ENCODE measurements at places on chromosomes 3 and 15.

DNA sequence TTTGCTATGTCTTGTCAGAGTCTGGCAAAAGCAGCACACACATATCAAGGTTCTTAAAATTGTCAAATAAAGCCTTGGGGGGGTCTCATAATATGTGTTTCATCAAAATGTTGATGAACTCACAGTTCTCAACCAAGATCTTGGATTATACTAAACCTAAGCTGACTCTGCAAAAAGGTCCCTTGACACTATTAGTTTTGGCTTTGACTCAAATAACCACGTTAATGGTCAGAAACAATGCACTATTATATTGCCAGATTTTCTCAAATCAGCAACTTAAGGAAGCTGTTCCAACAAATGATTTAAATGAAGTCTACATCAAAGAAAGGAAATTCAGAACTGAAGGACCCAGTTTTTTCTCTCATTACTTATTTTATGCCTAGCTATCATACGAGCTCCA is 1063.9 kb downstream of the ROBO1 start:
- DNase-seq, result no peak

- no peak for DNase-seq
Observed at GRCh38 chr3:190811775-190812480, 50.6 kb downstream of the GMNC start.

GRCh38 chr3:196287090-196287439 is 461 bp downstream of the PCYT1A start:
- DNase-seq, result no peak

DNA sequence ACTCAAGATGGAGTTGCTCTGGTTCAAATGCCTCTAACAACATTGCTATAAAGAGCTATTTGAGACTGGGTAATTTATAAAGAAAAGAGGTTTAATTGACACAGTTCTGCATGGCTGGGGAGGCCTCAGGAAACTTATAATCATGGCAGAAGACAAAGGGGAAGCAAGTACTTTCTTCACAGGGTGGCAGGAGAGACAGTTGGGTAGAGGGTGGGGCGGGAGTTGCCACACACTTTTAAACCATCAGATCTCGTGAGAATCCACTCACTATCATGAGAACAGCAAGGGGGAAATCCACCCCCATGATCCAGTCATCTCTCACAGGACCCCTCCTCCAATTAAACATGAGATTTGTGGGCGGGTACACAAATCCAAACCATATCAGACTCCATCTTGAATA is 30.7 kb downstream of the MAP2K5 start:
- no peak for DNase-seq

- DNase-seq, result no peak
Observed at GRCh38 chr3:89606151-89606550, 498.7 kb downstream of the EPHA3 start.

GRCh38 chr3:15051531-15051930 is 13.6 kb downstream of the MRPS25 start:
- DNase-seq, result no peak

GRCh38 chr3:108092501-108092900 is 1.7 kb upstream of the CD47 start:
- DNase-seq, result no peak

DNA sequence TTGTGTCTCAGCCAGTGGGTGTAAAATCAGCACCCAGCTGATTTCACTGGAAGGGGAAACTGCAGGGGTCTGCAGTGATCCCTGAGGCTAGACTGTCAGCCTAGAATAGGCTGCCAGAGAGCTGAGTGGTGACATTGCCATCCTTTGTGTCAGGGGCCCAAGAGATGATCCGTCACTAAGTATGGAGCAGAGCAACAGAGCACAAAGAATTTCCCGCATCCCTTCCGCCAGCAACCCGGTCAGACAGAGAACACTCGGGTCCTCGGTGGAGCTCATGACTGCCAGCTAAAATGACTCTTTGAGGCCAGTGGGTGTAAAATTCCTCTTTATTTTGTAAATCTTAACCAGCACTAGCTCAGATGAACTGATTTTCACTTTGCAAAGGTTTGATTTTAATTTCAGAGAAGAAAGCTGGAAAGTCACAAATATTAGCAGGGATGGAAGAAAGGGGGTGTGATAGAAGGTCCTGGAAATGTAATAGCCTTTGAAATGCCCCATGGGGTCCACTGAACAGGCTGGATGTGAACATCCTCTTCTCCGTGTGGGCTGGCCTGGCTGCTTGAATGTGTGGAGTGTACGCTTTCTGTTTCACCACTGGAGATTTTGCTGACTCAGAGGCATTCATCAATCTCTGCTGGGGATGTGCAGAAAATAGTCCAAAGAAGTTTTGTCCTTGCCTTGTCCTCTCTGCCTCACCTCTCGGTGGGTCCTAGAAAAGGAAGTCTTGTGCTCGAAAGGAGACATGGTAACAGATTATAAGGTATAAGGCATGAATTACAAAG is 138.8 kb downstream of the SV2B start:
- no peak for DNase-seq

GRCh38 chr15:75843678-75844581 is 683 bp downstream of the UBE2Q2 start:
- peak; percentile 7 for DNase-seq

DNA sequence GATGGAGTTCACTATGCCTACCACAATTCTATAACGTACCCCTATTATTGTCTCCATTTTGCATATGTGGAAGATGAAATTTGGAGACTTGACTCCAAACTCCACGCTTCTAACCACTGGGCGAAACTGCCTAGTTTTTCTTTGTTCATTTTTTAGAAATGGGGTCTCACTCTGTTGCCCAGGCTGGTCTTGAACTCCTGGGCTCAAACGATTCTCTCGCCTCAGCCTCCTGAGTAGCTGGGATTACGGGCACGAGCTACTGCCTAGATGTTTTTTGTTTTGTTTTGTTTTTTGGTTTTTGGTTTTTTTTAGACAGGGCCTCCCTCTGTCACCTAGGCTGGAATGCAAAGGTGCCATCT is 584 bp upstream of the RPL32 start:
- DNase-seq, result no peak

- DNase-seq, result no peak
Observed at GRCh38 chr3:167978486-167978885, 117.2 kb downstream of the GOLIM4 start.

DNA sequence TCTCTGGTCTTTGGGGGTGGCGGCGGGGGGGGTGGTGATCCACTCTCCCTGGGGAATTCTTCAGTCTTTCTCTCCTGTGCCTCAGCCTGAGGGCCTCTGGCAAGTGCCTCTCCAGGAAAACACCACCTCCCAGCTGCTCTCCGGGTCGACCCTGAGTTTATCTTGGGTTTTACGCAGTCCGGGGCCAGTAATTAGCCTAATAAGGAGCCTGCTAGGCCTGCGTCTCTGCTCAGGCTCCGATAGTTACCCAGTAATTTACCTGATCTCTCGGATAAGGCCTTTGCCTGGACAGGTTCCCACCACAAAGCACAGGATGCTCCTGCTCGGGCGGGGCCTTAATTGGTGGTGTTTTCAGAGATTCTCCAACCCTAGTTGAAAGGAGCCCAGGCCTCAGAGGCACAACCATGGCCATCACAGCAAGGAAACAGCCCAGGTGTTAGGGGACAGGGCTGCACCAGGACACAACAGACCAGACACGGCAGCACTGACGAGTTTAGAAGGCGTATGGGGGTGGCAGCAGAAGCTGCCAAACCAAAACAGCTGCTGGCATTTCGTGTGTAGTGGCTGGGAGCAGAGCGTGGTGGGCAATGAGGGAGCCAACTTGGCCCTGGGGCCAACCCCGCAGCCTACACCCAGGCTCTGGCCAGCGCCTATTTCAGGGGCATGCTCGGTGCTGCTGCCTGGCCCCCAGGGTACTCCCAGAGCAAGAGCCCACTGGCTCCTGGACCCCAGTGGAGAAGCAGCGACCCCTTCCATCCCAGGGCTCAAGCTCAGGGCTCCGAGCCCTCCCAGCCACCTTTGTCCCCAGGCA is 71.4 kb downstream of the KLF13 start:
- no peak for DNase-seq

DNA sequence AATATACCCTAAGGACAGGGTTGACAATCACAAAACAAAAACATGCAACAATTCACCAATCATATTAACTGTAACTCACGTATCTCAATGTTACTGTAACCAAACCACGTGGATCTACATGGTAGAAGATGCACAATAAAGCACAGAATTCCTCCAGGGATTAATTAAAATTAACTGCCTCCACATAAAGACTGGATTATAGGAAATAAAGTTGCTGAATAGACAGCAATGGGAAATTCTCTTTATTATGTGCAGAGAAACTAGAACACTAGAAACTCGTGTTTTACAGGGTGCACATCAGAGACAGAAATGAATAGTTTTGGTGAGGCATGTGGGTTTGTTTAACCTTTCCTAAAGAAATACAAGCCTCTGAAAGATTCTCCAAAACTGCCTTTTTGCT is 696.3 kb downstream of the EPHA3 start:
- DNase-seq, result no peak

DNA sequence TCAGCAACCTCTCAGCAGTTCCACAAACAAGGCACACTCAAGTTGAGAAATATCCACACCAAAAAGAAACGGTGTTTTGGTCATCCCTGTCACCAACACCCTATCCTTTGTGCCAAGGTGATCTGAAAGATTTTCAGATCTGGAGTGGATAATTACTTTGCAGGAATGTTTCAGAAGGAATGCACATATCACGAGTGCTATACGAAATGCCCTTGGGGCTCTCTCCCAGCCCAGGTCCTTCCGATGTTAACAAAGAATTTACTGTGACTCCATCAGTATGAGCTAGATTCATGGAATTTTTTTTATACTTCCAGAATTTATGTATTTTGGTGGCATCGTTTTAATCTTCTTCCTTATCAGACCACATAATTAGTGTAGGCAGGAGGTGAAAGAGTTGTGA is 105.0 kb downstream of the GRM7 start:
- no peak for DNase-seq

DNA sequence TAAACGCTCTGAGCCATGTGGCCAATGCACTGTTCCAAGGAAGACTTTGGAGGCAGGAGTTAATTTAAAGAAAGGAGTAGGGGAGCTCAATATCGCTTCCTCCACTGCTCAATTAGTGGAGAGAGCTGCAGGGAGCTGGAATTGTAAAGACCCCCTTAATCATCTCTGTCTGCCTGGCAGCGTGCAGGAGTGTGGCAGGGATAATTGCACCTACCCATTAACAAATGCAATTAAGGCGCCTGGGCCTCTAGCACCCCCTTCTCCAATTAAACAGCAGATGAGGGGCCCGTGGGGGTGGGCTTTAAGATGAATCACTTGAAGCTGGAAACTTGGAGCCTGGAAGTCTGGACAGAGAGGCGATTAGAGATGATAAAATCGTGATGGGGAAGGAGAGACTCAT is 61.7 kb upstream of the GLCE start:
- DNase-seq, result no peak

GRCh38 chr15:45891766-45892165 is 256.9 kb downstream of the SQOR start:
- no peak for DNase-seq

- no peak for DNase-seq
Observed at GRCh38 chr3:79383402-79384012, 384.3 kb downstream of the ROBO1 start.

DNA sequence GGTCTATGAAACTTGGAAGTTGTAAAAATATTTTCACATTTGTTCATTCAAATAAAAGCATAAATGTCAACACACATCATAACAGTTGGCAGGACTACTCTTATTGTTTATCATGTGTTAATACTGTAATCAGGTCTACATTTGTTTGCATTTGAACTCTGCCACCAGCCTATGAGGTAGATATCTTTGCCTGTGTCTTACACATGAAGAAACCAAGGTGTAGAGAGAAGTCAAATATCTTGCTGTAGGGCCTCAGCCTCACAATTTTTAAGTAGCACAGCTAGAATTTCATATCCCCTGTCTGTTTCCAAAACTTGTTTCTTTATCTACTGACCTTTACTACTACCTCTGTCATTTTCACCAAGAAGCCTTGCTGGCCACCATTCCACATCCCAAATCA is 161.9 kb downstream of the ZIC4 start:
- no peak for DNase-seq

DNA sequence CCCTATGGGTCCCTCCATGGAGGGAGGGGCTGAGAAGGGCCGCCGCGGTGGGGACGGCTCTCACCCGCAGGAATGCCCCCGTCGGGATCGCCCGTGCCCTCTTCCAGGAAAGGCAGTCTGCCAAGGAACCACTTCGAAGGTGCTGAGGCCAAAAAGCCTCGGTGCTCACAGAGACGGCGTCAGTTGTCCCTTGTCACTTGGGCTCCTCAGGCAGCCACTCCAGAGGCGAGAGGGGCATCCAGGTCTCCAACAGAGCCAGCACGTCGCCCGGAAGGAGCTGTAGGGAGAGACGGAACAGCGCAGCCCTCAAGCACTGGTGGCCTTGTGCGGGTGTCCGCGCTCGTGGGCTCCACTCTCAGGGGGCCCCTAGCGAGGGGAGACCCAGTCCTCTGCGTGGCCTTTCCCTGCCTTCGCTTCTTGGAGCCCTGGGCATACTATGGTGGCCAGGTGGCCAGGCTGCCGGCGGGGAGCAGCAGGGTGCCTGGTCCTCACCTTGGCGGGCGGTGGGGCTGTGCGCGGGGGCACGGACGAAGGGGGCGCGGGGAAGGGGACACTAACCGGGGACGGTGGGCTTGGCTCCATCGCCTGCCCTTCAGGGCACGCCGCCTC is 994 bp downstream of the MESP1 start:
- DNase-seq, result no peak

DNA sequence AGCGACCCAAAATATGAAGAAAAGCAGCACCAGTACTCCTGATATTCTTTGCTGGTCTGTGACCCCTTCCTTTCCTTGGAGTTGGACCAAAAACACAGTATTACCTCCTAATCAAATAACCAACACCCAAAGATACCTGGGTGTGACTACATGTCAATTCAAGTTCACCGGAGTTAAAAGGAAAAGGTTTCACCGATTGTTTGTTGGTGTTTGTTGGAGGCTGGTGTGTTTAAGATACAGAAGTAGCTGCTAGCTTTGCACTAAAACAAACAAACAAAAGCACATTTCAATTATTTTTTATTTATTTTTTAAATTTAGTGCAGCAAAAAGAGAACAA is 81.5 kb downstream of the MYO1E start:
- no peak for DNase-seq

DNA sequence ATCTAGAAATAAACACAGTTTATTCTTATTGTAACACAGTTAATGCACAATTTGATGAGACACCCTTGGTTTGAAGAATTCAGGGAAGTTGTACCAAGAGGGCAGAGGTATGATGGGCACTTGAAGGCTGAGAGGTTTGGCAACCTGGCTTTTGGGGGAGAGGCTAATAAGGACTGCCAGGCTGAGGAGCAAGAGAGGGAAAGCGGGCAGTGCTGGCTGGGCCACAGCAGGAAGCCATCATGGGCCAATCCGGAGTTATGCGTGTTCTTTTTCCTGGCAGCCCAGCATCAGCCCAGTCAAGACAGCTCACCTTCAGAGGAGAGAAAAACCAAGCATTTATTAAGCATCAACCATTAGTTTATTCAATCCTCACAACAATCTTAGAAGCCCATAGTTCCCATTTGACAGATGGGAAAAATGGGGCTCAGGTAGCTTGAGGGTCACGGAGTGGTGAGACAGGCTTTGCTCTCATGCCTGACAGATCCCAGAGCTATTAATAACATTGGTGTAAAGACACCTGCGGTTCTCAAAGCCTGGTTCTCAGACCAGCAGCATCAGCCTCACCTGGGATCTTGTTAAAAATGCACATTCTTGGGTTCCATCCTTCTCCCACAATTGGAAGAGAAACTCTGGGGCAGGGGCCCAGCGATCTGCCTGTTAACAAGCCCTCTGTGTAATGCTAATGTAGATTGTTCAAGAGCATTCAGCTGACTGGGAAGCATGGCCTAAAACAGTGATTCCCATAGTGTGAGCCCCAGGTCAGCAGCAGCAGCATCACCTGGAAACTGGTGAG is 183.7 kb downstream of the NTRK3 start:
- DNase-seq, result no peak
